Stimulated activated effector memory CD8-positive, alpha-beta T cell treated with anti-CD3 and anti-CD28 coated beads, Interleukin-12 subunit alpha, Interleukin-12 subunit beta, amount 100 ng/mL, for 72 hours (primary cell): ENCODE measurements at places on chromosomes 7 and 10.

GRCh38 chr10:68989317-68989990 is 851 bp downstream of the KIFBP start:
- no peak for DNase-seq

DNA sequence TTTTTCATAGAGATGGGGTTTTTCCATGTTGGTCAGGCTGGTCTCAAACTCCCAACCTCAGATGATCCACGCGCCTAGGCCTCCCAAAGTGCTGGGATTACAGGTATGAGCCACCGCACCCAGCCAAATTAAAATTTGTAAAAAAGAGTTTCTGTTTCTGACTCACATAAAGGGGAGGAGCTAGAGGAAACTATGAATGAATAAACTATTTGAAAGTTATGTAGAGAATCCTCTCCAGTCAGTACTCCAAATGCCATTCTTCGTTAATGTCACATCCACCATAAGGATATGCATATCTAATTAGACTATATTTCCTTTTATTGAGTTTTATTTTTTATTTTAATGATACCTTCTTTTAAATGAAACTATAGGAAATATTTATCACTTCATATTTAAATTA is 52.6 kb downstream of the MBL2 start:
- no peak for DNase-seq

- DNase-seq: no peak
Observed at GRCh38 chr10:129853562-129853903, 110.5 kb downstream of the EBF3 start.

GRCh38 chr7:99767662-99768061 is 16.3 kb downstream of the CYP3A4 start:
- no peak for DNase-seq

DNA sequence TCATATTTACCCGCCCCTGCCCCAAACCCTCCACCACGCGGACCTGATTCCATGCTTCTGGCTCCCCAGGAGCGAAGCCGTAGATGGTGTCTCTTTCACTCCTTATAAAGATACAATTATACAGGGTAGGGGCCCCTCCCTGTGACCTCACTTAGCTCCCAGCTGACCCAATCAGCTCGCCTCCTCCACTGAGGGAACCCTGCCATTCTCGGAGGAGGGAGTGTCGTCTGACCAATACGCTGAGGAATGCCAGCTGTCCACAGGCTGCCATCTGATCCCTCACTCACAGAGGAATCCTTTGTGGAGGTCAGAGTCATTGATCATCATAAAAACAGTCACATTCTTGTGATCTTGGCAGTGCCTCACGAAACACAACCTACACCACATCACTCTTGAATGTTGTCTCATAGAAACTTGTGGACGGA is 67.5 kb upstream of the INSIG1 start:
- no peak for DNase-seq
